Activated naive CD4-positive, alpha-beta T cell treated with Interleukin-2 at 50 U/mL for 16 hours (primary cell): ENCODE measurements at places on chromosomes 6 and 20.

DNA sequence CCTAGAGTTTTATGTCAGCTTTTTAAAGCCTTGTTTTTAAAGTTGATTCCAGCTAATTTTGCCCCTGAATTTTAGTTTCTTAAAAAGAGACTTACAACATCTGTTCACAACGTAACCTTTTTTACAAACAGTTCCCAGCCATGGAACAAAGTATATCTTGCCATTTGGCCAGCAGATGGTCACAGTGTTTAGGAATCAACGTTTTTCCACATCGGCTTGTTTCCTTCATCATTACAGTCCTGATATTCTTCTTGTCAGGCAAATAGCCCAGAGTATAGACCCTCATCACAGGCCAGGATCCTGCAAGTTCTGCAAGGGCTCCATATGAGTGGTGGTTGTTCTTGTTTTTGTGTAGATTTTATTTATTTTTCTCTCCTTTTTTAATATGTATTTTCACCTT, 341.7 kb upstream of the HTR1E start:
- DNase-seq, result no peak

- DNase-seq, result no peak
Measured at GRCh38 chr20:7836076-7836475, 104.2 kb downstream of the HAO1 start.

DNA sequence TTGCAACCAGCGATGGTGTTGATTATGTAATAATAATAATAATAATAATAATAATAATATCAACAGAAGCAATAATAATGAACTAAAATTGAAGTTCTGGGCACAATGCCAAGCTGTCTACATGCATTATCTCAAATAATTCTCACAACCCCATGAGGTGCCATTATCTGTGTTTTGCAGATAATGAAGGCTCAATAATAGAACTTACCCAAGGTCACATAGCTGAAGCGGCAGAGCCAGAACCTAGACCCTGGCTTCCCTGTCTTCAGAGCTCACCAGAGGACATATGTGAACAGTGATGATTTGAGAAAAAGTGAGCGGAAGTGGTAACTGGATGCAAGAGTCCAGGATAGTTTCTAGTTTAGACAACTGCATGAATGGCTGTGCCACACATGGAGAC, 91.0 kb downstream of the HIVEP1 start:
- no peak for DNase-seq

GRCh38 chr20:33507461-33507860, 17.6 kb downstream of the CBFA2T2 start:
- DNase-seq, result no peak

DNA sequence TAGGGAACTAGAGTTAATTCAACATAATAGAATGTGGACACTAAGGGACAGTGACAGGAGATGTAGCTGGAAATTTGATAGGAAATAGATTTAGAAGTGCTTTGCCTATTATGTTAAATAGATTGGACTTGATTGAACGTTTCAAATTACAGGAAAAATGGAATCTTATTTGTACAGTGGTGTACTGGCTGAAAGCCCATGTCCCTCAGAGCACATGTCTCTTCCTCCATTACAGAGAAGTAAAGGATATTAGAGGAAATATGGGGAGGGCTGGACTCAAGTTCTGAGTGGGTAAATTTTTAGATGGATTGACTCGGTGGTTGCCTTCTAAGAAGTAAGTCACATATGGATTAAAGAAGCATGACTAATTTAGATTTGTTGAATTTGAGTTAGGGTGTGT, 11.4 kb downstream of the PKIB start:
- DNase-seq, result no peak

- DNase-seq, result no peak
Measured at GRCh38 chr20:12371990-12372389, 454.3 kb downstream of the BTBD3 start.

DNA sequence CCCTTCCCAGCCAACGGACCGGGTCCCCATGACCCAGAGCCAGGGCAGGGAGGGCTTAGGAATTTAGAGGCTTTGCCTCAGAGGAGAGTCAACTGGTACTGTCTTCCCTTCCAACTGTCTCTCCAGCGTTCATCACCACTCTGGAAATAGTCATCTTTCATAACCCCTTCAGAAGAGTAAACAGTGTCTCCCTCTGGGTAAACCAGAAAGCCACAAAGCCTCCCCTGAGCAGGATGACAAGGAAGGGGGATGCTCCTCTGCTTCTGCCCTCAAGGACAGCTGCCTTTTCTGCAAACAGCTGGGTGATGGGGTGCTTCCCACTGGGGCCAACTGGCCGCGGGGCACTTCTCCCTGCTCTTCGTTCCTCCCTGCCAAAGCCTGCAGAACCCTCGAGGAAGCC, 90.1 kb downstream of the PSMG4 start:
- no peak for DNase-seq

DNA sequence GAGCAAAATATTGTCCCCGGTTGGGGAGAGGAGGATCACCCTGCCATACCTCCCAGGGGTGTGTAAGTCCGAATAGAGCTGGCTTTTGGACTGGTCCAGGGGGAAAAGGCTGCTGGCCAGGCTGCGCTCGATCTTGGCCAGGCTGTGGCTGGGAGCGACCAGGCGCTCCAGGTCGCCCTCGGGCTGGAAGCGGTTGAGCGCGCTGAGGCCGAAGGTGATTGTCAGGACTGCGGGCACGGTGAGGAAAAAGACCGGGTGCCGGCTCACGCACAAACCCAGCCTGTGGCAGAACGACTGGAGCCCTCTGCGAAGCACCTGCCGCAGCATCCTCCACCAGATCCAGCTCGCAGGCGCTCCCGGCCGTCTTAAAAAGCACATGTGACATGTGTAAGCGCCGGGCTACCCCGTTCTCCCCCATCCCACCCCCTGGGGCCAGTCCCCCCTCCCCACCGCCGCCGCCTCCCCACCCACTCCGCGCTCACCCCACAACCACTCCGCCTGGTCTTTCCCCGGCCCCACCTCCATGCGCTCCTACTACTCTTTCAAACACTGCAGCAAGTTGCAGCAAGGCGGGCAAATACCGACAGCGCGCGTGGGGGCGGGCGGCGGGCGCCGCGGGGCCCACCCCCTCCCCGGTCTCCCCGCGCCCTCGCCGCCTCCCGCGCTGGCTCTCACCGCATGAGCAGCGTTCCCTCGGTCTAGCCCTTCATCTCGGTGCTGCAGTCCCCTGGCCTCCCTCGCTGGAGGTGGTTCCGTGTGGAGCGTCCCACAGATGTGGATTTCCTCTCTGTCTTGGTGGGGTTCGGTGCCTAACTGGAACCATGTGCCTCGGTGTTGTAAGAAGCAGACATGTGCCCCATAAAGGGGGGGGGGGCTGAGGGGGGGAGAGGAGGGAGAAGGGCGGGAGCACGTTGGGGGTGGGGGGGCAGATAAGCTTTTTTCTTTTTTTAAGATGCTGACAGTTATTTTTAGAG, 42.4 kb downstream of the PTCHD4 start:
- no peak for DNase-seq

DNA sequence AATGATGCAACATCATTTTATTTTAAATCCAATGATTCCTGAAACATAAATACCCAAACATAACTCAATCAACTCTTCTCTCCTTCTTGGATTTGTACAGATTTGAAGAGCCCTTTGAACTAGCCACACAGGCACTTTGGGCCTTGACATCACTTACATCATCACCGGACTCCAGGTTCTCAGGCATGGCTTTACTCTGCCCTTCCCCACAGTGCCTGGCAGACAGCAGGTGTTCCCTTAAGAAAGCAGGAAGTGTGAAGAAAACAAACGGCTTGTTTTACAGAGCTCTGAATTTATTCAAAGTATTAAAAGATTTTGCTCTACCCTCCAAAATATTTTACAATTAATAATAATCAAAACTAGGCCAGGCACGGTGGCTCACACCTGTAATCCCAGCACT, 54.8 kb upstream of the GCM1 start:
- DNase-seq, result no peak

GRCh38 chr6:28825732-28826293, 98.0 kb downstream of the TRIM27 start:
- DNase-seq, result no peak

DNA sequence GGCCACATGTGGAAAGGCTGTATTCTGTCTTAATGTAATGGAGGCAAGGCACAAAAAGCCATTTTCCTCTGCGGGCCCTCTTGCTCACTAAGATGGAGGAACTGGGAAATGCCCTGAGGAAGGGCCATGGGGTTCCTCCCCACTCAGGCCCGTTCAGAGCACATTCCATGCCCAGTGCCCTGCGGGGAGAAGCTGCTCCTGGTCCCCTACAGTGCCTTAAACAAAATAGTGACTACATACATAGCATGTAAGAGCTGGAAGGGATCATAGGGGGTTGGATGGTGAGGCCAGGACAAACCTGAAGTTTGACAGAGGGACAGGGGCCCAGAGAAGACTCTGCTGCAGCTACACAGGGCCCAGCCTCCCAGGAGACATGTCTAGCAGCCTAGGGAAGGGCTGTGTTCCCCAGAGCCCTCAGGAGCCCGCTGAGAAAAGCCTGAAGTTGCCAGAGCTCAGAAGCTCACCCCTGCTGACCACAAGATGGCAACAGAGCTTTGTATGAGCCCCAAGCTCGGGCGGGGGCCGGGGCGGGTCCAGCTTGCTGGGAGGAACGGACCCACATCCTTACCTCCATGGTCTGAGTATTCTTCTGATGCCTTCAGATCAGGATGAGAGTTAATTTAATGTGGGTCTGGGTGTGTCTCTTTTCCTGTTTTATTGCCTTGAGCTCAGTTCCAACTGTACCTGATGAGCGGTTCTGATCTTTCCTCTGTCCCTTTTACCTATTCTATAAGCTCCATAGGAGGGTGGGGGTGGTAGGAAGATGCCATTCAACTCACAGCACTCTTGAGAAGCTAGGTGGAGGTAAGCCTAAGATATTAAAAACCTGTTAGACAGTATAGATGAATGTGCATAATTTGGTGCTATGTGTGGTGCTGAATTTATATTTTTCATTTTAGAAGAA, 242.9 kb downstream of the CDC5L start:
- DNase-seq, result peak; percentile 50

GRCh38 chr6:87100216-87100615, 5.3 kb upstream of the CGA start:
- DNase-seq, result no peak

- no peak for DNase-seq
Measured at GRCh38 chr6:14070457-14070856, 47.1 kb upstream of the CD83 start.

GRCh38 chr6:158143700-158144099, 24.4 kb downstream of the SERAC1 start:
- no peak for DNase-seq

DNA sequence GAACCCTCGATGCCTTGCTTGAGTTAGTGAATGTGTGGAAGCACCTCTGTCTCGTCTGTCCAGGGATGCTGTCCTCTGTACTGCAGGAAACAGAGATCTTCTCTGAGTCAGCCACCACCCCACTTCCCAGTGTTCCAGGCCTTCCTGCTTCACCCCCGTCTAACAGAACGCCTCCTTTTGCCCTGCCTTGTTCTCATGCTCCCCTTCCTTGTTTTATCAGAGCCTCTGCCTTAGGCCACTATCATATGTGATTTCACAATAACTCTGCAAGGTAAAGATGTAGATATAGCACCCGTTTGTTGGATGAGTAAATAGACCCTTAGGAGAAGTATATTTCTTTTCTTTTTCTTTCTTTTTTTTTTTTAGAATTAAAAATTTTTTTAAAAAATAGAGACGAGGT, 106.7 kb upstream of the CLDN20 start:
- DNase-seq, result no peak

DNA sequence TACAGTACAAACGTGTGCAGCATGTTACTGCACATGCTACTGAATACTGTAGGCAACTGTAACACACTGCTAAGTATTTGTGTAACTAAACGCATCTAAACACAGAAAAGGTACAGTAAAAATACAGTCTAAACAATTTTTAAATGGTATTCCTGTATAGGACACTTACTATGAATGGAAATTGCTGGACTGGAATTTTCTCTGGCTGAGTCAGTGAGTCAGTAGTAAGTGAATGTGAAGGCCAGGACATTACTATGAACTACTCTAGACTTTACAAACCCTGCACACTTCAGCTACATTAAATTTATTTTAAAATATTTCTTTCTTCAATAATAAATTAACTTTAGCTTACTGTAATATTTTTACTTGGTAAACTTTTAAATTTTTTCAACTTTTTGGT, 225.0 kb upstream of the TENT5A start:
- no peak for DNase-seq

GRCh38 chr6:159077123-159077522, 32.3 kb upstream of the TAGAP start:
- DNase-seq, result peak; percentile 57

- DNase-seq, result no peak
Measured at GRCh38 chr6:6703699-6704098, 115.2 kb downstream of the LY86 start.

DNA sequence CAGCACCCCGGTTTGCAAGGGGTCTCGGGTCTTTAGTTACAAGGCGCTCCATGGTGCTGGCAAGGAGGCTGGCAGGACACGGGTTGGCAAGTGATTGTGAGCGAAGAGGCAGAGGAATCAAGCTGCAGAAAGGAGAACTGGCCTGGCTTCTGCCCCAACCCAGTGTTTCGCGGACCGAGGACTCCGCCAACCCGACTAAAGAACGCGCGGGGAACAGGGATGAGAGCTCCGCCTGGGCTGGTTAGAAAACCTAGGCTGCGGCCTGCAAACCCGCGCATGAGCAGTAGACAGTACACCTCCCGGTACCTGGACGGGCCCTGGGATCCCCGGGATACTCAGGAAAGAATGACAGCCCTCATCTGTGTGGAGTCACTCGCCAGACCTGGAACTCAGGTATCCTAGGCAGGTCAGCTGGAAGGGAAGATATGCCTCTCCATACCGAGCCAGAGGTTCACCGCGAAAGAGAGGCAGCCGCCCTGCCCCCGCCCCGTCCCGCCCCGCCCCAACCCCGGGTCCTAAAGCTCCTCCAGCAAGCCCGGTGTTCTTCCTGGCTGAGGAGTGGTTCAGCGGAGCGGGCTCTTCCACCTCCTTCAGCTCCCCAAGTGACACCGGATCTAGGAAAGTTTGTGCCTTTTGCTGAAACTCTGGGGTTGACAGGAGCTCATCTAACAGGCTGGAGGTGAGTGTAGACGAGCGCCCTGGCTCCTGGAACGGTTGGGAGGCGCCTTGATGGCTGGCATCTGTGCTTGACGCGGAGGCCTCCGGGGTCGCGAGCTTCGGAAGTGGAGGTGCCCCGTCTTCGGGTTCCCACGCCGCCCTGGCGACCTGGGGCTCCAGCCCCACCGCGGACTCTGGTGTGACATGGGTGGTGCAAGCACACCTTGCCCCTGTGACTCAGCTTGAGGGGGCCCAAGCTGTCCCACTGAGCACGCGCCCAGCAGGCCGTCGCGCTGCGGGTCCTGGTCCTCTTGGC, 1847.3 kb upstream of the DEFB115 start:
- no peak for DNase-seq

DNA sequence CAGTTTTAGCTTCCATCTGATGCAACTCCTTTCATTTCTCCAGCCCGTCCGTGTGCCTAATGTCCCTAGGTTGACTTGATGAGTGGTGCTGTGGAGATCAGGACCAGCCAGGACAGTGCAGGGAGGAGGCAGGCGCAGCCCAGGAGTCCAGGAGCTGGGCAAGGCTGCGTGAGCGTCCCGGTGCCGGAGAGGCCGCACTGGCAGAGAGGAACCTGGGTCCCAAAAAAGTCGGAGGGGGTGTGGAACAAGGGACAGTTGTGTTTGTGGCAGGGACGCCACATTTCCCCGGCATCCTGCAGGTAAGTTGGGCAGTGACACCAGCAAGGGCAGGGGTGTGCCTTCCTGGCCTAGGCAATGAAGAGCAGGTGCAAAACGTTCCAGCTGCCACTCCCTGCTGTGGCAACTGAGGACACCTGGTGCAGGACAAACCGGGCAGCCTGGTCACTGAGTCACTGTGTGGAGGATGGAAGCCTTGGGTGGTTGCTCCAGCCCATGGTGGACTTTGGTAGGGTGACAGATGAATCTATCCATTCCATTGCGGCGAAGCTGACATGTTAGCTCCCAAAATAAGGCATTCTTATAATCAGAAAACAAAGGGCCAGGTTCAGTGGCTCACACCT, 53.2 kb downstream of the RAMACL start:
- no peak for DNase-seq

GRCh38 chr20:59351157-59352040, 51.0 kb downstream of the EDN3 start:
- DNase-seq, result no peak
